ENCODE measurements at places on chromosomes 2 and 18. TPM values are rescaled to one million over a fixed set of nuclear protein-coding genes. Genes with fewer than 3 reads are reported as not detected.

ATP6V1C2 gene
- total RNA-seq = not detected

AKAIN1 gene
- total RNA-seq = not detected

ANKRD30B gene
- not detected for total RNA-seq

RPRM gene
- not detected for total RNA-seq

SP3 gene
- 93.7 TPM for total RNA-seq

RESP18 gene
- total RNA-seq = not detected

MARCO gene
- not detected for total RNA-seq

LINC00305 gene
- not detected for total RNA-seq

HRH4 gene
- total RNA-seq = not detected

SPTBN1 gene
- 180 TPM for total RNA-seq

C2orf74 gene
- 14.3 TPM for total RNA-seq

KCNK3 gene
- 3.9 TPM for total RNA-seq

FEV gene
- not detected for total RNA-seq

SP9 gene
- total RNA-seq = not detected

CCDC85A gene
- total RNA-seq = not detected

INPP1 gene
- total RNA-seq = 12.2 TPM

AMMECR1L gene
- total RNA-seq = 16.9 TPM

CRYGC gene
- not detected for total RNA-seq

GPR45 gene
- not detected for total RNA-seq

RGPD8 gene
- total RNA-seq = 0.56 TPM

TRIM43 gene
- not detected for total RNA-seq

FOSL2 gene
- total RNA-seq = 42.4 TPM

POTEI gene
- total RNA-seq = not detected

DTNA gene
- total RNA-seq = 6.6 TPM

UXS1 gene
- total RNA-seq = 61.7 TPM

ACKR3 gene
- 2.1 TPM for total RNA-seq

SERPINB12 gene
- not detected for total RNA-seq

TMEM163 gene
- 0.13 TPM for total RNA-seq

SP100 gene
- total RNA-seq = 48.7 TPM

SATB2 gene
- total RNA-seq = 7.3 TPM

REG1B gene
- total RNA-seq = not detected

FLACC1 gene
- not detected for total RNA-seq

ANKRD30BL gene
- not detected for total RNA-seq

PLEKHH2 gene
- 5.2 TPM for total RNA-seq

Data from epithelial cell of alveolus of lung (primary cell).